Stimulated activated CD4-positive, alpha-beta T cell treated with anti-CD3 and anti-CD28 coated beads, TNF-alpha, amount 100 ng/mL, for 48 hours (primary cell): ENCODE measurements at places on chromosomes 16 and 17.

DNA sequence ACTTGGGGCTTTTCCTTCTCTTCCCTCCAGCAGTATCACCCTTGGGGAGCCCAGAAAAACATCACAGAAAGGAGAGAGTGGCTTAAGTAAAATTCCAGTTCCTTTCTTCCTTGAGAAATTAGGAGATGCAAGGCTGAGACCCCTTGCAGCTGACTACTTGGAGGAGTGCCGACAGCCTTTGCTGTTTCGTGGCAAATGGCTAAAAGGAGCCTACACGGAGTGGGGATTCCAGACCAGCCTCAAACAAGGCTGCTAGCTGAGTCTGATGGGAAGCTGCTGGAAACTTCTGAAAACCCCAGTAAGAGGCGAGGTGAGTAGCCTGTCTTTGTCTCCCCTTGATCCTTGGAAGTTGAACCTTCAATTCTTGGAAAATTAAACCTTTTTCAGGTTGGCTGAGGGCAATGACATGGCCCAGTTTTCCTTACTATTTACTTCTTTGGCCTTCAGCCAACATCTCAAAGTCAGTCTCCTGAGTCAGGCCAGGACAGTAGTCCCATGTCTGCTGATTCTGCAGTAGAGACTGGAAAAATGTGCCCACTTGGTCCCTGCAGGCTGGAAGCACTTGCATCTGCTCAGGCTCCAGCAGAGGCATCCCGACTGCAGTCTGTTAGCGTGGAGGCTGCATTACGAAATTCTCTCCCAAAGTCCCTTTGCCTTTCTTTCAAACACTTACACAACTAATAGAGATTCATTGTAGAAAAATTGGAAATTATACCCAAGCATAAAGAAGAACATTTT is 23.4 kb downstream of the SMIM36 start:
- no peak for DNase-seq

- DNase-seq, result no peak
Observed at GRCh38 chr17:17710355-17710727, 29.1 kb downstream of the RAI1 start.

- peak; percentile 30 for DNase-seq
Observed at GRCh38 chr17:38925263-38925995, at the start of gene LASP1NB. LASP1NB (plus strand) TSS chr17:38925614.

DNA sequence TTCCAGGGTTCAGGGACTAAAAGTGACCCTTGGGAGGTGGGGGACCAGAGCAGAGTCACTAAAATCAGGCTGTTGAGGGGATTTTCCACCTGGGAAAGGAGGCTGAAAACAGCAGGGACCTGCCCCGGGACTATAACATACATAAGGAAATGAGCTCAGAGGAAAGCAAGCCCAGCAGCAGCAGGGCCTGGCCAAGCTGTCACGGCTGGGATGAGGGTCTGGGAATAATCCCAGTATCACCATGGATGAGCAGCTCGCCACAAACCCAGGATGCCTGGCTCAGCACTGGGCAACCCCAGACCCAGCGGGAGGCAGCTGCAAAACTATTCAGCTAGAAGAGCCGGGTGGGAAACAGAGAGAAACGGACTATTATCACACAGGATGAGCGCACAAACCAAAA is 72.4 kb downstream of the RPH3AL start:
- no peak for DNase-seq

DNA sequence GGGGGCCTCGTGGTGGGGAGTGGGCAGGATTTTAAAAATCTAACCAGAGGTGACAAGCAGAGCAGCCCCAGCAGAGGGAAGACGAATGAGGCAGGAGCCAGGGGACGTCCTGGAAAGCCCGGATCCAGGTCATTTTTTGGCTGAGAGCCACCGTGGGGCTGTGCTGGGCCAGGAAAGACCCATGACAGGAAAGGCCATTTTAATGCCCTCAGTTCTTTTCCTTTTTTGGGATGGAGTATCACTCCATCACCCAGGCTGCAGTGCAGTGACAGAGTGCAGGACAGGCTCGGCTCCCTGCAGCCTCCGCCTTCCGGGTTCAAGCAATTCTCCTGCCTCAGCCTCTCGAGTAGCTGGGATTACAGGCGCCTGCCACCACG is 30.5 kb upstream of the JPH3 start:
- no peak for DNase-seq

- no peak for DNase-seq
Observed at GRCh38 chr16:57944970-57945739, 25.8 kb downstream of the CNGB1 start.

GRCh38 chr16:88582912-88583575 is 12.8 kb downstream of the ZC3H18 start:
- DNase-seq, result no peak

GRCh38 chr16:82643936-82644630 is 17.3 kb downstream of the CDH13 start:
- no peak for DNase-seq

- no peak for DNase-seq
Observed at GRCh38 chr16:84329016-84329415, 34.3 kb downstream of the WFDC1 start.
